ENCODE measurements at places on chromosomes 12 and 14. TPM values are rescaled to one million over a fixed set of nuclear protein-coding genes. Genes with fewer than 3 reads are reported as not detected.

FSCB gene
- 0.14 TPM for total RNA-seq

BIN2 gene
- total RNA-seq: 5.0 TPM

RGS6 gene
- total RNA-seq: 1.0 TPM

NOP9 gene
- 22.7 TPM for total RNA-seq

TC2N gene
- total RNA-seq: 79.1 TPM

HAL gene
- total RNA-seq: 0.29 TPM

TEDC1 gene
- 0.51 TPM for total RNA-seq

NEUROD4 gene
- not detected for total RNA-seq

NTF3 gene
- total RNA-seq: not detected

OVCH1 gene
- total RNA-seq: 0.35 TPM

STAB2 gene
- 2.6 TPM for total RNA-seq

GRCh38 chr14:67815573-67816225 lies 691 bp downstream of the ZFYVE26 start:
- DNase-seq: no peak

DNA sequence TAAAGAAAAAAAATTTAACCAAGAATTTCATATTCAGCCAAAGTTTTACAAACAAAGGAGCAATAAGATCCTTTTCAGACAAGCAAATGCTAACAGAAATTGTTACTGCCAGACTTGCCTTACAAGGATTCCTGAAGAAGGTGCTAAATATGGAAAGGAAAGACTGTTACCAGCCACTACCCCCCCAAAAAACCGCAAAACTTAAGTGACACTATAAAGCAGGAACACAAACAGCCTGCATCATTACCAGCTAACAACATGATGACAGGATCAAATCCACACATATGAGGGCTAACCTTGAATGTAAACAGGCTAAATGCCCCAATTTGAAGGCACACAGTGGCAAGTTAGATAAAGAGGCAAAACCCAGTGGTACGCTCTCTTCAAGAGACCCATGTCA lies 55.7 kb downstream of the APOBEC1 start:
- no peak for DNase-seq

DNA sequence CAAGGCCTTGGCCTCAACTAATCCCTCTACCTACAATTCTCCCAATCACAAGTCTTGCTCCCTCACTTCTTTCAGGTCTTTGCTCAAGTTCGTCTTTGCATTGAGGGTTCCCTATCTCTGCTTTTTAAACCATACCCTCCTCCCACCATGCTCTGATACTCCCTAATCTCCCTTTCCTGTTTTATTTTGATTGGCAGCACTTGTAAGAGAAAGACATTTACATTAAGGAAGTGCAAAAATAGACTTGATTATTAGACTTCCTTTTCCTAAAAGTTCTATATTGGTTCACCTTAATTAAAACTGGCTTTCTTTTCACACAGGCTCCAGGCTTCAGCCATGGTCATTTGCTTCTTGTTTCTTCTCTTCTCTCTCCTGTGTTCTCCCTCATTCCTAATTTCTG lies 18.3 kb upstream of the WIF1 start:
- DNase-seq: no peak

- no peak for DNase-seq
Observed at GRCh38 chr12:8603856-8604255, 8.8 kb downstream of the AICDA start.

DNA sequence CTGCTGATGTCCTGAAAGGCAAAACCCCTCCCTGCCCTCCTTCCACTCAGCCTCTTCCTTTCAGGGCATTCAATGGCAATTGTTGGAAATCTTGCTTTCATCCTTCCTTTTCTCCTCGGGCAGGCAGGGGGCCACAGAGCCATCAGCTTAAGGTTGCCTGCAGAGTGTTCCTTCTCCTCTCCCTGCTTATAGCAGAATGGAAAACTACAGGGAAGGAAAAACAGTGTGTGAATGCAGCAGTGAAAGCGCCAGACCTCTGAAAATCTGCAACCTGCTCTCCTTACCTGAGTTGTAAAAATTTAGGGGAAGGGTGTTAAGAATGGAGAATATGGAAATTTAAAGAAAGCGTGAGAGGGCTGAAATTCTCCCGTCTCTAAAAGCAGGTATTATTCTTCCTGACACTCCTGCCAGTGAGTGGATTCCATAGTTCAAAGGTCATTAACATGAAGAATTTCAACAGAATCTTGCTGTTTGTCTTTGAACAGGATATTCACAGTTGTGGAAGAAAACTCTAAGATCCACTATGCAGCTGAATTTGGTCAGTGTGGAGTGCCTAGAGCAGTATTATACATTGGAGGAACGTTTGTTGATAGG lies 348.8 kb downstream of the KCNH5 start:
- no peak for DNase-seq

DNA sequence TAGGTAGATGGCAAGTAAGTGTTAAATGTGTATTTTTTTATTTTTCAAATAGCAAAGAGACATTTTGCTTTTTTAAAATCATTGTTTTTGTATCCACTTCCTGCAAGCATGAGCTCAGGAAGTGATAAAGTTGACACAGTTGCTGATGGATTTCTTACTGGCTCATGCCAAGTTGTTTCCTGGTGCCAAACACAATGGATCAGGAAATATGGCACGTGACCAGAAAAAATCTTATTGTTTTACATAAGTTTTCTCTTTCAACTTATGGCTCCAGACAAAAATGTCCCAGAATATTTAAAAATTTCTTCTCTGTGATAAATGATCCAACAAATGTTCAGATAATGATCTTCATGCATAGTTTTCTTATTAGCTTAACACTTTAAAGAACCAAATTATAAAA lies 1279.1 kb upstream of the FLRT2 start:
- no peak for DNase-seq

DNA sequence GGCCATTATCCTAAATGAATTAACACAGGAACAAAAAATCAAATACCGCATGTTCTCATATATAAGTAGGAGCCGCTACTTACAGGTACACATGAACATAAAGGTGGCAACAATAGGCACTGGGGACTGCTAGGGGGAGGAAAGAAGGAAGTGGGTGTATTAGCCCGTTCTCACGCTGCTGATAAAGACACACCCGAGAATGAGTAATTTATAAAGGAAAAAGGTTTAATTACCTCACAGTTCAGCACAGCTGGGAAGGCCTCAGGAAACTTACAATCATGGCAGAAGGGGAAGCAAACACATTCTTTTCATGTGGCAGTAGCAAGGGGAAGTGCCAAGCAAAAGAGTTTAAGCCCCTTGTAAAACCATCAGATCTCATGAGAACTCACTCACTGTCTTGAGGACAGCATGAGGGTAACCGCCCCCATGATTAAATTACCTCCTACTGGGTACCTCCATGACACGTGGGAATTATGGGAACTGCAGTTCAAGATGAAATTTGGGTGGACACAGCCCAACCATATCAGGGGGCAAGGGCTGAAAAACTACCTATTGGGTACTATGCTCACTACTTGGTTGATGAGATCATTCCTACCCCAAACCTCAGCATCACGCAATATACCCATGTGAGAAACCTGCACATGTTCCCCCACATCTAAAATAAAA lies 16.4 kb upstream of the MIA2 start:
- no peak for DNase-seq

- DNase-seq: no peak
Observed at GRCh38 chr12:13175499-13175898, 21.0 kb upstream of the EMP1 start.

- DNase-seq: no peak
Observed at GRCh38 chr12:8082808-8083100, 680 bp downstream of the NECAP1 start.

GRCh38 chr12:52232674-52233461 lies at the start of gene KRT7:
Gene KRT7 (plus strand): TSS chr12:52233243. CDS start chr12:52233297, 54 bp downstream.
- DNase-seq: no peak

DNA sequence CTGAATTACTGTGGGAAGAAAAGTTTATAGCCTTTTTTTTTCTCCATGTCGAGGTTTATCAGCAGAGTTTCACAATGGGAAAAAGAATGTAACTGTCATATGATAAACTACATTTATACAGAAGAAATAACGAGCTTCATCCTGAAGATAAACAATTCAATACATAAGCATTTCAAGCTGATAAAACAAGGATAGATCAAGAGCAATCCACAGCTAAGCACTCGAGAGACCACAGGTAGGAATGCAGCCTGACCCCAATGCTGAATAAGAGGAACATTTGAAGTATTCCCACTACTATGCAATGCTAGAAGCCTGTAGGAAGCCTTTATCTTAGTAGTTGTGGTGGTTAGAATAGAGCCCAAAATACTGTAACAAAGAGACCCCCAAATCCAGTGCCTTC lies 32.6 kb upstream of the DAAM1 start:
- no peak for DNase-seq

DNA sequence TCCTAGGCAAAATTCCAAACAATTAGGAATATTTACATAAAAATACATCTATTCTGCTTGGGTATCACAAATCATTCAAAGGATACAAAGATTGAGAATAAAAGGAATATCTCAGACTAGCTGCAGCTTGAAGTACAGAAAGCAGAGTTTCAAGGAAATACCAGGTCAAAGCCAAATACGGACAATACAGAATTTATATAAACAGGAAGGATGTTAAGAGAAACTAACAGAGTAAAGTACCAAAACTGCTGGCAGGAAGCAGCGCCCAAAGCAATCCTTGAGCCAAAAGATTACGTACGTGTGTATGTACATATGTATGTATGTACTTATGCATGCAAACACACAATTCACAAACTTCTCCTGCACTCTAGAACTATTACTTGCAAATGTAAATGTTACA lies 86.6 kb downstream of the PPP1R12A start:
- no peak for DNase-seq

GRCh38 chr12:45388545-45388944 lies 172.7 kb downstream of the ANO6 start:
- peak; percentile 35 for DNase-seq

DNA sequence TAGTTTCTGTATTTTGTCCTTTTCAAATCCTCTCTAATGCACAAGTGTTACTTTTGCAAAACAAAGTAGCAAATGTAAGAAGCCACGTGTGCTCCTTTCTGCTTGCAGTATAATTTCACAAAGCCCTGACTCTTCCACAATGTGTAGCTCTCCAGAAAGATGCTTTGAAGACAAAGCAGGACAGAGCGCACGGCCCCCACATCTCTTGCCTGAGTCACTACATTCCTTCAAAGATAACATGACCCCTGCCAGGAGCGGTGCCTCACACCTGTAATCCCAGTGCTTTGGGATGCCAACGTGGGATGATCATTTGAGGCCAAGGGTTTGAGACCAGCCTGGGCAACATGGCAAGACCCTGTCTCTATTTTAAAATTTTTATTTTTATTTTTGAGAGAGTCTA lies 40.5 kb downstream of the JAG2 start:
- no peak for DNase-seq

GRCh38 chr12:20187456-20187855 lies 180.9 kb upstream of the PDE3A start:
- DNase-seq: no peak

GRCh38 chr12:120943482-120943881 lies 34.9 kb upstream of the HNF1A start:
- no peak for DNase-seq

Measured in uterus (tissue), 4 donors.